Suppressor macrophage (primary cell): ENCODE measurements at places on chromosomes 12 and 14.
A peak's percentile ranks its signal among the peaks of the same experiment; 100 is the strongest.

GRCh38 chr14:28542040-28542439 lies 224.5 kb upstream of the FOXG1 start:
- no peak for DNase-seq

DNA sequence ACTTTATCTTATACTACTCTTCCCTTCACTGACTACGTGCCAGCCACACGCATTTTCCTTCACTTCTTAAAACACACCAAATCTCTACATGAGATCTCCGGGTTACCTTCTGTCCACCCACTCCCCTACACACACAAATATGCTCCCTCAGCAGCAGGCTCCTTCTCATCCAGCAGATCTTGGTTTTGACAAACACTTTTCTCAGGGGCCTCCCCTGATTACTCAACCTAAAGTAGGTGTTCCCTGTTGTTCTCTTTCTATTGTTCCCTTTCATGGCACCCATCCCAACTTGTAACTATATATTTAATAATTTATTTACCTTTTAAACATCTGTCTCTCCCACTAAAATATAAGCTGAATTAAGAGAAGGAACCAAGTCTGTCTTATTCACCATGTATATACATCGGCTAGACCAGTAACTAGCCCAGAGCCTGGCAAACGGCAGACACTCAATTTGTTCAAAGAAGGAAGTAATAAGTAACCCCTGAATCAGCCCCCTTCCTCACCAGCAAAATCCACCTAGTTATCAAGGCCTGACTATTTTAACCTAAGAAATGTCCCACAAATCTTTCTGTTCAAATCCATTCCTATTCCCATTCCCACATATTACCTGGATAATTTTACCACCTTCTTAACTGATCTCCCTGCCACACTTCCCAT lies 2.7 kb downstream of the C2CD5 start:
- DNase-seq = peak; percentile 29

DNA sequence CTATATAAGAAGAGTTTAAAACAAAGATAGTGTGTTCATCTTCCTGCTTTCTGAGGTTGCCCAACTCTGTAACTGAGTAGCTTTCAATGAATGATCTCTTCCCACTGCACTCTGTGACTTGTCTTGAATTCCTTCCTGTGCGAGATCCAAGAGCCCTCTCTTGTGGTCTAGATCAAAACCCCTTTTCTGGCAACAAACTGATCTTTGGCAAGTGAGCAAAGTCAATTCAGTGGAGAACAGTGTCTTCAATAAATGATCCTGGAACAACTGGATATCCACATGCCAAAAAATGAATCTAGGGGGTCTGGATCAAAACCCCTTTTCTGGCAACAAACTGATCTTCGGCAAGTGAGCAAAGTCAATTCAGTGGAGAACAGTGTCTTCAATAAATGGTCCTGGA lies 8.5 kb downstream of the CFAP54 start:
- no peak for DNase-seq

DNA sequence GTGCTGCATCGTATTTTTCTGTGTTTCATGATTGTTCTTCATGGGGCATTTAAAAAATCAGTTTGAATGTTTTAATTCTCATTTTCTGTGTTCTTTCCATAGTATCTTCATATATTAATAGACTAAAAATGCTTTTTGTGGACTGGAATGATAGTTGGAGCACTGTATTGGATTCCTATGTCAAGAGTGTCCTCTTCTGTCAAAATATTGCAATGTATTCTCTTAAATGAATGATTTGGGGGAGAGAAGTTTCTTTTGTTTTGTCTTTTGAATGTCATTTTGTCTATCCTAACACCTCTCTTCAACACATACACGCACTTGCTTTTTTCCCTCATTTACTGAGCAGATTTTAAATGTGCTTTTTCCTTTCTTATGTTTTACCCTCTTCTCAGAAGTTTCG lies 4.7 kb upstream of the EIF2S3B start:
- peak; percentile 1 for DNase-seq

DNA sequence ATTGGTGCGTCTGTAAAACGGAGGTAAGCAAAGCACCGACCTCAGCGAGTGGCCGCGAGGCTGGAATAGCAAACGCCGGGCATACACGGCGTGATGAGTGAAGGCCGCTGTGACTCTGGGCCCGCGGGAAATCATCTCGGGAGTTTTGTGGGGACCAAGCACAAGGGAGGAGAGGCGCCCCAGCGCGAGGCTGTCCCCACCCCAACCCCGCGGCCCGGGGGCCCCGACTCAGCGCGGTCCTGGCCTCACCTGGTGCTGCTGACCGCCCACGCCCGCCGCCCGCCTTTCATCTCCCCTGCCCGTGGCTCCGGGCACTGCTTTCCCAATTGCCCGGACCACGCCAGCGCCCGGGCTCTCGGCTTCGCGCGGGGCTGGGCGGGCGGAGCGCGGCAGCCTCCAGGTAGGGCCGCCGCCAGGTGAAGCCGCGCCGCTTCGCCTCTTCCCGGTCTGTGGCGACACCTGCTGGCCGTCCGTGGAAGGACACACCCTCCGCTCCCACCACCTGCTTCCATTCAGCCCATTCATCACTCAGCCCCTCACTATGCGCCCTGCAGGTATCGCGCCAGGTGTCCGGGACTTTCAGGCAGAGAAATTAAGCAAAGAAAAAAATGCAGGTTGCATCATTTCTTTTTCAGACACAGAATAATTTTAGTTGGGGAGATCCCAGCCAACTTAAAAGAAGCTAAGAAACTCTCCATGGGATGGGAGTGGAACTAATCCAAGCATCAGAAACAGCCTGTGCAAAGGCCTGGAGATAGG lies 360.4 kb downstream of the MED13L start:
- peak; percentile 57 for DNase-seq

DNA sequence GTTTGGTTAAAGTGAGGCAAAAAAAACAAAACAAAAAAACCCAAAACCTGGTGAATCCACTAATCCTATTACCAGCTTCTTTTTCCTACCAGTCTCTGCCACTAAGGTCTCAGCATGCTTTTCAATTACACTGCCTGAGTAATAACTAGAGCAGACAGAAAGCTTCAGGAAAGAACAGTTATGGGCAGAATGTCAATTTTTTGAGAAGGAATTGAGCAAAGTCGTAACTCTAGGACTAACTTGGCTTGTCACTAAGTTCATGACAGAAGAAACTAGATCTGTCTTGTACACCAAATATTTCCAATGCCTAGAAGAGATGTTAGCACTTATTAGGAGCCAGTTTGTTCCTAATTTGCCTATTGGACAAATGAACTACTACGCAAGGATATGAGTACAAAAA lies 148.8 kb upstream of the CNOT2 start:
- no peak for DNase-seq

GRCh38 chr14:75879031-75879430 lies 102.8 kb downstream of the TGFB3 start:
- peak; percentile 22 for DNase-seq
